ENCODE measurements at places on chromosomes 6 and 20.

GRCh38 chr6:109318328-109318876, 63.9 kb downstream of the CD164 start:
- DNase-seq, result no peak

DNA sequence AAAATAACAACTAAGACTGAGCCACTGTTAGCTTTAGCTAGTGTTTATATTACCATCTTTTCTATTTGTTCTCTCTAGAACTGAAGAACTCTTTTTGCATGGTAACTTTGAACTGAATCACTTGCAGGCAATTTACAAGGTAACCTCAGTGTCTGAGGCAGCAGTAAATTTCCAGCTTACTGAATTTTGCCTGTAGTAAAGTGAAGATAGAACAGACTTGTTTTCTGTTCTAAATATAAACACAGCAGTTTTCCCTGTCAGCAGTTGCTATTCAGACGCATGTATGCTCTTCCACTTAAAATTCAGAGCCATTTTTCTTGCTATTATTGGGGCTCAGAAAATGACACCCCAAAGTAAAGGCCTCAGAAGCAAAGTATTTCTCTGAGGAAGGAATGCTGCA, 974.0 kb upstream of the GJE1 start:
- no peak for DNase-seq

GRCh38 chr6:99416892-99417767, 8.0 kb downstream of the PNISR start:
- no peak for DNase-seq

GRCh38 chr6:34243131-34243771, 5.6 kb downstream of the SMIM29 start:
- no peak for DNase-seq

- no peak for DNase-seq
These were observed 287.8 kb upstream of the CDYL start for GRCh38 chr6:4488389-4488788.

- no peak for DNase-seq
These were observed 41.6 kb upstream of the SYNCRIP start for GRCh38 chr6:85684133-85684808.

- DNase-seq, result no peak
These were observed 115.1 kb downstream of the MAP7 start for GRCh38 chr6:136435101-136435500.

GRCh38 chr20:23517719-23518118, 26.8 kb downstream of the CST8 start:
- DNase-seq, result no peak

All from stimulated activated CD8-positive, alpha-beta memory T cell treated with anti-CD3 and anti-CD28 coated beads, Interleukin-15, amount 100 ng/mL, for 1 hour (primary cell).